ENCODE measurements at places on chromosomes 1 and 21. TPM values are rescaled to one million over a fixed set of nuclear protein-coding genes. Genes with fewer than 3 reads are reported as not detected.

RIPK4 gene
- total RNA-seq, result 50.5 TPM

GRCh38 chr1:193141804-193142203 lies 20.0 kb downstream of the CDC73 start:
- DNase-seq, result no peak

GRCh38 chr1:229674042-229674441 lies 48.0 kb downstream of the URB2 start:
- no peak for DNase-seq

- no peak for DNase-seq
Measured at GRCh38 chr1:91693557-91693956, 192.4 kb downstream of the TGFBR3 start.

DNA sequence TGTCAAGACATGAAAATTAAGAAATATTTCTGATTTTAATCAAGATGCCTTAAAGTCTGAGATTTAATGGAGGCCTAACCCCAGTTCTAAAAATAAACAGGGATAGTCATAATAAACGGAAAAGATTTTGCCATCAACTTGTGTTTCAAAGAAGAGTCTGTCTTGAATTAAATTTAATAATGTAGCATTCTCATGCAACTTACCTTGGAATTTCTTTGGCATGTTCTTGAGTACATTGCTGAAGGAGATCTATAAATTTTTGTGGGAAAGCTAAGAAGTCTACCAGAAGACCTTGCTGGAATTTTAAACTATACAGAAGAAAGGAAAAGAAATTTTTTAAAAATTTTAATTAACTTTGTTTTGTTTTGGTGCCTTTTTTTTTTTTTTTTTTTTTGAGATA lies 10.6 kb downstream of the SASS6 start:
- no peak for DNase-seq

PDPN gene
- total RNA-seq, result 21.4 TPM

SPATA1 gene
- total RNA-seq, result not detected

DNA sequence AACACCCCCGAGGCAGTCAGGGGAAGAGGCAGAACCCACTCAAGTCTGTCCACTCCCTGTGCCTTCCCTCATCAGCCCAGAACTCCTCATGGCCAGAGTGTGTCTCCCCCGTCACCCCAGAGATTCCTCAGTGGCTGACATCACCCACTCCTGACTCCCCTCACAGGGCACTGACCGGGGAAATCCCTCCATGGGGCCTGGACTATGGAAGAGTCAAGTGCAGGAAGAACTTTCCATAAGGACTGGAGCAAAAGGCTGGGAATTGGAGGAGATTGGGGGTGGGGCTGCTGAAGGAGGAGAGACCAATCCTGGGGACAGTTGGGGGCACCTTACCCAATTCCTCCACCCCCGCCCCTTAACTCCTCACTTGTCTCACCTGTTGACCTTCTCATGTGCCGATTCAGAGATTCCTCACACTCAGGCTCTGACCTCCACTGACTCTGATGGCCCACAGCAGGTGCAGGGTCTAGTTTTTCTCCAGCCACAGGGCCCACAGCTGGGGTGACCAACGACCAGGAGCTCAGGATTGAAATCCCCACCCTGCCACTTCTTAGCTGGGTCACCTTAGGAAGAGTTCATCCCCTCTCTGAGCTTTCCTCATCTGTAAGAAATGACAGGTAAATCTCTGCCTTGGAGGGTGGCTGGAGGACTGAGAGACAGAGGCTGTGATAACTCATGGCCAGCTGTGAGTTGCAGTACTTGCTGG lies 481 bp upstream of the EXTL1 start:
- DNase-seq, result no peak

- no peak for DNase-seq
Measured at GRCh38 chr1:154848983-154849382, 21.1 kb downstream of the KCNN3 start.

LYPD8 gene
- total RNA-seq, result not detected

DNA sequence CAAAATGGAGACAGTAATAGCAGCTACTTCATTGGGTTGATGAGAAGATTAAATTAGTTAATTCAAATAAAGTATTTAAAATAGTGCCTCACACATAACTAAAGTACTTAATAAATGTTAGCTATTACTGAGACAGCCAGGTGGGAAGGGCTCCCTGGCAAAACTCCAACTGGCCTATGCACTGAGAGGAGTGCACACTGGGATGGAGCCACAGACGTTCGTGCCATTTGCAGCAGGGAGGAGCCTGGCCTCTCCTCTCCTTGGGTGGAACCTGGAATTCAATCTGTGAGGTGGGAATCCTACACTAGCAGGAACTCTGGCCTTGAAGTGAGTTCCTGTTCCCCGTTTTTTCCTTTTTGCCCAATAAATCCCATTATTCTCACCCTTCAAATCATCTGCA lies 28.1 kb downstream of the SLC5A9 start:
- DNase-seq, result no peak

DNA sequence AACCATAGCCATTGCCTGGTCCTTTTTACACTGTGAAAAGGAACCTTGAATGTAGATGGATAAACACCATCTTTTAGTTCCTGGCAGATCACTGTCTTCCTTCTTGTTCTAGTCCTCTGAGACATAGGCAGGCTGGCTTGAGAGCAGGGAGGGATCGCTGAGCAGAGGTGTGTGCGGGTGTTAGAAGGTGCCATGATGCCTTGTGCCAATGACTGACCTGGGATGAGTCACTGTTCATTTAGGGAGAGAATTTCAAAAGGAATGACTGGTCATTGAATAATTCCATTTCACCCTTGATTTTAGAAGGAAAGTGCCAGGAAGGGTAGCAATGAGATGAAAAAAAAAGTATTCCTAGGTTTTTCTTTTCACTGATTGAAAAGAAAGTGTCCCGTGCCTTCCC lies 383.9 kb downstream of the KIF26B start:
- no peak for DNase-seq

CD1B gene
- total RNA-seq, result not detected

MASP2 gene
- total RNA-seq, result not detected

DNA sequence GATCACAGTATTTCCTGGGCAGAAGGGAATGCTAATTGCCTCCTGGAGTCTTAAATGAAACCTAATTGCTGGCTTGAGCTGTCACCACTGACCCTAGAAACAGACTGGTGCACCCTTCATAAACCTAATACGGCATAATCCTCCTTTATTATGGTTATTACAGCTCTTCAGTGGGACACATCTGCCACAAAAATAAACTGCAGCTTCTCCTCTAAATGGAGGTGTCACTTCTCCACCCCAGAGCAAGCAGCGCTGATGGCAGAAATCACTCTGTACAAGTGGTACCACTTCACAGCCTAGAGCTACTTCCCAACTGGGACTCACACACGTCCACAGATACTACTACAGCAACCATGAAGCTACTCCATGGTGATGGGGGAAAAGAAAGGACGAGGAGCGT lies 11.1 kb downstream of the PTPN14 start:
- DNase-seq, result no peak

GRCh38 chr1:58796416-58796815 lies 12.6 kb upstream of the JUN start:
- no peak for DNase-seq

DIO1 gene
- total RNA-seq, result not detected

GRCh38 chr1:84857906-84858305 lies 35.1 kb downstream of the LPAR3 start:
- no peak for DNase-seq

GRCh38 chr1:100502052-100502792 lies 35.7 kb upstream of the GPR88 start:
- no peak for DNase-seq

TCHH gene
- total RNA-seq, result 55.8 TPM

PLCH2 gene
- total RNA-seq, result 83.3 TPM

GRCh38 chr1:157958263-157958662 lies 35.2 kb upstream of the KIRREL1 start:
- no peak for DNase-seq

- no peak for DNase-seq
Measured at GRCh38 chr1:244106176-244106575, 55.1 kb downstream of the ZBTB18 start.

DNA sequence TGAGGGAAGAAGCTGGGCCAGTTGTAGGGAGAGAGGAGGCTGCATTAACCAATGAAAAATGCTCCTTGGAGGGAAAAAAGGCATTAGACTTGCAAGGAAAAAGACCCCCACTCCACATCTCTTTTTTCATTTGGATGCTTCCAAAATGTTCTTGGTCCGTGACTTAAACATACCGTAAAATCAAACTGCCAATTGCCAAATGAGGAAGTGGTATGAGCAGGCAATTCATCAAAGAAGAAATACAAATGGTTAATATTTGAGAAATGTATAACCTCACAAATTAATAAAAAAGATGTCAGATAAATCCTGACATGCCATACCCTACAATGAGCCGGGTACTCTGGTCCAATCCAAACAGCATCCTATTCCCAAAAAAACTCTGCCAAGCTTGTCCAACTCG lies 30.6 kb downstream of the KANK4 start:
- DNase-seq, result no peak

LRRC71 gene
- not detected for total RNA-seq

RHBG gene
- 7.4 TPM for total RNA-seq

E2F2 gene
- total RNA-seq, result 12.9 TPM

GRCh38 chr21:40765811-40766210 lies 81.1 kb downstream of the DSCAM start:
- no peak for DNase-seq

GOLT1A gene
- not detected for total RNA-seq

S100A6 gene
- 258 TPM for total RNA-seq

DNA sequence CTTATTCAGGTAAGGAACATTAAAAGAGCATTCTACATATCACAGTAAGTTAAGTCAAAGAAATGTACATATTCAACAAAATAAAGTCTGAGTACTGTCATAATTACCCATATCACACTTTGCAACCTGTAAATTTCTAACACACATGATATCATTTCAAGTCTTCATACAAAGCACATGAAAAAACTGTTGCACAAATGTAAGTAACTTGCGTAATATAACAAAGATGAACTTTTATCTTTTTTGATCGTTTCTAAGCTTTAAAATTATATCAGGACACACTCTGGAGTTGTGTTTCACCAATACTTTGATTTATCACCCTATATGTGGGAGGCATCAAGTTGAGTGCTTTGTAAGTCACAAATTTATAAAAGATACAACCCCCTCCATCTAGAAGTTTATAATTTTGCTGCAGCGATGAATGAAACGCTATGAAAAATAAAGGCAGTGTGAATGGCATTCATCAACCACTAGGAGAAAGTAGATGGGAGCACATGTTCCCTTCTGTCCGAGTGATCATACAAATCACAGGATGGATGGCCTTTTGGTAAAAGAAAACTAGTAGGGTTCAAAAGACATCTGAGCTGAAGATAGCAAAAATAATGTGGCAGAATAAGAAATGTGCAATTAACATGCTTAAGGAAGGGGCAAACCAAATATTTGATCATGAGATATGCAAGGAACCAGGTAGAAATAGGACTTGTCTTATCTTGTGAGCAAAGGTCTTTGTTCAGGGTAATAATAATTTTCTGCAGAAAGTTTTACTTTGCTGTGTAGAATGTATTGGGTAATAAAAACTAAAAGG lies 27.5 kb downstream of the NRIP1 start:
- DNase-seq, result no peak

GRCh38 chr1:96880626-96881025 lies 159.0 kb downstream of the PTBP2 start:
- no peak for DNase-seq

- DNase-seq, result peak; percentile 86
Measured at GRCh38 chr21:33360881-33361602, 36.3 kb downstream of the IFNAR1 start.

DNA sequence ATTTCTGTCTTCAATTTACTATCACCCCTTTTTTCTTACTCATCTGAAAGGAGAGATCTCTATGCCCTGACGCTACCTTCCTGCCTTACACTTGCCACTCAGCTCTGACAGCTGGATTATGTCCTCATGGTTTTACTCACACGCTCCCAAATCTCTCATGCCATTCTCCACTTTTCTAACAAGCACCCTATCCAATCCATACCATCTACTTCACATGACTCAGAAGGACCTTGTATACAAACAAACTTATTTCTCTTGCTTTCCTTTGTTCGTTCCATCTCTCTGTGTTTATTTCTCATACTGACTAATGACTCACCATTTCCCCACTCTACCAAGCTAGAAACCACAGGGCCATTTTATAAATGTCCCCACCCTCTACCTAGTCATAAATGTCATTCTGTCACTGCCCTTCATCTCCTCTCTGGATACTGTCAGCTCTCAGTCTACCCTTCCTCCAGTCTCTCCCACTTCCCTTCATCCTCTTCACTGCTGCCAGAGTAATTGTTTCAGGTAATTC lies 87.3 kb downstream of the USP24 start:
- no peak for DNase-seq

DNA sequence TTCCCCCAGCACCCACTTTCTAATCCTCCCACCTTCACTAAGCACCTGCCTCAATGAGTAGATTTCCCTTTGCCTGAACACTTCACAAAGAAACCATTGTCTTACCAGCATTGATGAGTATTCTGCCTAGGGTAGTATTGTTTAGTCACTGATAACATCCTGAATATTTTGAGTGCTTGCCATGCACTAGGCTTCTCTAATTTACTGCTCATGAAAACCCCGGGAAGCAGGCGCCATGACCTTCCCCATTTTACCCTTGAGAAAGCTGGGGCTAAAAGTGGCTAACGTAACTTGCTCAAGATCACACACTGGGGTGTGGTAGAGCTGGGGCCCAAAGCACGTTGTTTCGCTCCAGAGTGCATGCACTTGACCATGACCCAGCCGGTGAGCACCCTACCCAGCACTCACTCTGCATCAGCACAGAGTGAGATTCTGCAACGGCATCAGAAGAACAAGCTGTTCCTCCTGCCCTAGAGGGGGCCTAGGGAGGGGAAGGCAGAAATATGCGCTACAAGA lies 10.6 kb upstream of the F3 start:
- no peak for DNase-seq

Data from suprapubic skin (tissue), 4 donors.